ENCODE measurements at places on chromosomes 12 and 14.

GRCh38 chr12:1527789-1528188 lies 66.6 kb downstream of the FBXL14 start:
- no peak for DNase-seq

DNA sequence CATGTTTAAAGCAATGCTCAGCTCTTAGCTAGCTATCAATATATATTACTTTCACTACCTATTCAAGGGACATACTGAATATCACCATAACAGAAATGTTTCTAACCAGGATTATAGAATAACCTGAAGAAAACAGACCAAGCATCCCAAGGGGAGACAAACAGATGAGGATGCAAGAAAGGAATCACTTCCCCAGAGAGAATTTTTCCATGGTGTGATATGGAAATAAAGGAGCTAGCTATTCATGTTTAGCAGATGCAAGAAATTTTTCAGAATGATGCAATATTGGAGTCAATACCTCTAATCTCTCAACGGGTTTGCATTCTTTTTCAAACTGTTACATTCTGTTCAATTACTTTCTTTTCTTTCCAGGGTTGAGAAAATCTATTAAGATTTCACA lies 538.9 kb upstream of the FLRT2 start:
- DNase-seq, result no peak

- DNase-seq, result no peak
These were observed 19.1 kb upstream of the DHRS7 start for GRCh38 chr14:60184146-60184904.

DNA sequence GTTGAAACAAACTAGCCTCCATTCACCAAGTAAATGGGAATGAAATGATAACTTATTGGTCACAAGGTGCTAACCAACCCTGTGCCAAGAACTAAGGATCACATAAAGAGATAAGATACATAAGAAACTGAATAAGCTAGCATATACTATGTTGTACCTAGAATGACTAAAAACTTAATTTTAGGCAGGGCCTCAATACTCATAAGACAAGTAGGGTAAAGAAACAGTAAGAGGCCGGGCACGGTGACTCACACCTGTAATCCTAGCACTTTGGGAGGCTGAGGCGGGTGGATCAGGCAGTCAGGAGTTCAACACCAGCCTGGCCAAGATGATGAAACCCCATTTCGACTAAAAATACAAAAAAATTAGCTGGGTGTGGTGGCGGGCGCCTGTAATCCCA lies 17.7 kb downstream of the GDF11 start:
- no peak for DNase-seq

- DNase-seq, result no peak
These were observed 1512.4 kb upstream of the FLRT2 start for GRCh38 chr14:84017495-84017894.

- DNase-seq, result no peak
These were observed 7.3 kb downstream of the GPR68 start for GRCh38 chr14:91237219-91237618.

GRCh38 chr12:31346267-31346666 lies 20.3 kb upstream of the SINHCAF start:
- no peak for DNase-seq

DNA sequence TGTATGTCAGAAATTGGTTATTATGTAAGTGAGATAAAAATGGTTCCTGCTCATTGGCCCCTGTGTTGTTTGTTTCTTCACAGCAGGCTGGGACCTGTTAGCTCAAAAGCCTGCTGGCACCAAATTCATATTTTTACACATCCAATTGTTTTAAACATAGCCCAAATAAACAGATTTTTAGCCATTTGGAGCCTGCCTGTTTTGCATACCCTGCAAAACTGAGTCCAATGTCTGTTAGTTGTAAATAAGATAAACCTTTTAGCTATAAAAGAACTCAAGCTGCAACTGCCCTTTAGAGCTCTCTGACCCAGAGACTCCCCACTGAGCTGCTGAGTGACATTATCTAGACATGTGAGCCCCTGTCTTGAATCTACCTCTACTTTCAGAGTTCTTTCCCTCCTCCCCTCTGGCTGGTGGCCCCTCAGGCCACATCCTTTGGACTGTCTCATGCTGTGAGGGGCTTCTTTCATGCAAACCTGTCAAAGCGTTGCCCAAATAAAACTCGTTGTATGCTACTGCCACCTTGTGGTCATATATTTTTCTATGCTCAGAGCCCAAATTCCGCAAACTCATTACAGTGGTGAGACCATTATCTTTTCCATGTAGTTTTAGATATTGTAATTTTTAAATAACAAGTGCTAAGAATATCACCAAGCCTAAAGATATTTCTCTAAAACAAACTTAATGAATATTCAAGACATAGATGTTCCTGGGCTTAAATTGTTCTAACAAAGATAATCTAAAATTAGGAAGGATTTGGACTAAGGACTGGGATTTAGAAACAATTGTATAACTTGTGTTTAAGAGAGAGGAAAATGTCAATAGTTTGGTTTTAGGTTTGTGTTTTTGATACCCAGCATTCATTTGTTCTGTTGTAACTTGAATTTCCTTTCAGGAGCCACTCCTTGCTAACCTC lies 337.9 kb downstream of the AACS start:
- peak; percentile 71 for DNase-seq

DNA sequence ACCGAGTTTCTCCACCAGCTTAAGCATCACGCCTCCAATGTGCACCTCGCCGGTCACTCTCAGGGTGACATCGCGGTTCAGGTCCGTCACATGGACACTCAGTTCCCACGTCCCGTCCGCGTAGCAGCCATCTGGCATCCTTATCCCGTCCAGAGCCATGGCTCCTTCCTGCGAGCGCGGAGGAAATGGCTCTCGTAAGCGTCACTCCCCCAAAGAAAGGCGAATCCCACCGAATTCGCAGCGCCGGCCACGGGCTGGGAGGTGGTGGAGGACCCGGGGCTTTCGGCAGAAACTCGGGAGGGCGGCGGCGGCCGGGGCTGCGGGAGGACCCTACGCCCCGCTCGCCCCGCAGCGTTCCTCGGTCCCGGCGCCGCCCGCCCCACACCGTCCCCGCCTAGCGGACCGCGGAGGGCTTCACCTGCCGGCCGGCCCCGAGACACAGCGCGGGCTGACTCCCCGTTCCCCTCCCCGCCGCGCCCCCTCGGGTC lies 396 bp downstream of the FERMT2 start:
- no peak for DNase-seq

DNA sequence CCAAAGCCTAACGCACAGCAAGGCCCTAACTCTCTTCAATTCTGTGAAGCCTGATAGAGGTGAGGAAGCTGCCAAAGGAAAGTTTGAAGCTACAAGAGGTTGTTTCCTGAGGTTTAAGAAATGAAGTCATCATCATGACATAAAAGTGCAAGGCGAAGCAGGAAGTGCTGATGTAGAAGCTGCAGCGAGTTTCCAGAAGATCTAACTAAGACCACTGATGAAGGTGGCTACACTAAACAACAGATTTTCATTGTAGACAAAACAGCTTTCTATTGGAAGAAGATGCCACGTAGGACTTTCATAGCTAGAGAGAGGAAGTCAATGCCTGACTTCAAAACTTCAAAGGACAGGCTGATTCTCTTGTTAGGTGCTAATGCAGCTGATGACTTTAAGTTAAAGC lies 385.6 kb upstream of the OR4E1 start:
- no peak for DNase-seq

DNA sequence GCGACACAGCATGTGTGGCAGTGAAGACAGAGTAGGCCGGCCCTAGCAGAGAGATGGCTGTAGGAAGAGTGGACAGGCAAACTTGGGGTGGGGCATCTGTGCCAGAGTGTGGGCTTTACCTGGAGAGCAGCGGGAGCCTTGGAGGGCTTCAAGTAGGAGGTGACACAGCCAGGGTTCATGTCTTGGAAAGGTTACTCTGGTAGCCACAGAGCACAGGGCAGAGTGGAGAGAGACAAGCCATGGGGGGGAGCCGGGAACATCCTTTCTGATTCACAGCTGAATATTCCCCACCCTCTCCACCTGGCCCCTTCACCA lies 53.5 kb upstream of the DIO3 start:
- DNase-seq, result peak; percentile 39

DNA sequence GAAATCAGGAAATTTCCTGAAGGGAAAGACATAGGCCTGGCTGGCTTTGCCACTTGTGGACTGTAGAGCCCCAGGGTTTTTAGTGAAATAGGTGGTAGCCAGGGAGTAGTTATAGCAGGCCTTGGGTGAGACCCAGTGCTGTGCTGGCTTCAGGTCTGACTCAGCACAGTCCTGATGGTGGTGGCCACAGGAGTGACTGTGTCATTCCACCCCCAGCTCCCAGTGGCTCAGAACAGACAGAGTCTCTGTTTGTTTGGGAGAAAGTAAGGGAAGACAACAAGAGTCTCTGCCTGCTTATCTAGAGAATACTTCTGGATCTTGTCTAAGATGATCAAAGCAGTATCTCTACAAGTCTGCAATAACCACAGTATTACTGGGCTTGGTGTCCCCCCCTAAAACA lies 27.5 kb upstream of the OR6J1 start:
- DNase-seq, result no peak

DNA sequence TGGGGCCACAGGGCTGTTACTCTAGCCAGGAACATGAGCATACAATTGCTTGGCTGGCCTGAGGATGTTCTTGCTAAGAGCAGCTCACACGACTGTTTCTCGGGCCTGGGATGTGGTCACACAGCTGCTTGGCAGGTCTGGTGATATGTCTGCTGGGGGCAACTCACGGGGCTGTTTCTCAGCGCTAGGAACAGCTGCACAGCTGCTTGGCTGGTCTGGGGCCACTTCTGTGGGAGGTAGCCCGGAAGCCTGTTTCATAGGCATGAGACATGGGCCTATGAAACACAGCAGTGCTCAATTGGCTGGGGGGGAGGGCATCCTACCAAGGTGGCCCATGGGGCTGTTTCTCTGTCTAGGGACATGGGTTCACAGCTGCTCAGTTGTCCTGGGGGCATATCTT lies 73.4 kb upstream of the DDHD1 start:
- no peak for DNase-seq

DNA sequence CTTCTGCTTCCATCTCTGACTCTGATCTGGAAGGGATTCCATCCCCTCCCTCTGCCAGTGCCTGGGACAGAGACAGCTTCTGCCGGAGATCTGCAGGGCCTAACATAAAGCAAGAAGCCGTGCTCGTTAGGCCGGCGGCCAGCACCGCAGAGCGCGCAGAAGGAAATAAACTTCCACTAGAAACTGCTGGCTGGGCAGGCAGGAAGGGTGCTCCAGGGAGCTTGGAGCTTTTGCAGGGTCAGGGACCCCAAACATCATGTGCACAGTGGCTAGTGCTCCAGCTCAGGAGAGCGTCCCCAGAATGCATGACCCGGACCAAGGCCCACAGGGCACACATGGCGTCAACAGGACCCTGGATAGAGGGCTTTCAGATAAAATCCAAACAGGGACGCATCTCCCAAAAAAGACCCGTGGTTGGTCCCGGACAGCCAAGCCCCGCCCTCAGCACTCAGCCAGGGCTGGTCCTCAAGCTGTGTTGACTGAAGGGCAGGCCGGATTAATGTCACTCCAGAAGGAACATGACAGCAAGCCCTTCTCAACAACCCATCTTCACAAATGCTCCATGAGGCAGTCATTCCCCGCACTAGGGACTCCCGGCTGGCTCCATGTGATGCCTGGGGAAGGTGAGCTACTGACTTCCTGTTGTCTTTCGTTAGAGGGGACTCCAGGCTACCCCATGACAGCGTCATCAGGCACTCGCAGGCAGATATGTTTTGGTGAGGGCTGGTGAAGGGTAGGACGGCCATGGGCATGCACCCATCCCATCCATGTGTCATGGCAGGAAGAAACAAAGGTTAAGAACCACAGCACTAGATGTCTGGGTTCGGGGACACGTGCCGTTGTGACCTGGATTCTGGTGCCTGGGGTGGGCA lies 121.5 kb downstream of the CALM1 start:
- no peak for DNase-seq

- DNase-seq, result no peak
These were observed 11.5 kb upstream of the KRT5 start for GRCh38 chr12:52531566-52532300.

- no peak for DNase-seq
These were observed 107.9 kb upstream of the GZMB start for GRCh38 chr14:24741871-24742270.

GRCh38 chr12:54014377-54015017 lies 5.7 kb downstream of the HOXC8 start:
- DNase-seq, result no peak

DNA sequence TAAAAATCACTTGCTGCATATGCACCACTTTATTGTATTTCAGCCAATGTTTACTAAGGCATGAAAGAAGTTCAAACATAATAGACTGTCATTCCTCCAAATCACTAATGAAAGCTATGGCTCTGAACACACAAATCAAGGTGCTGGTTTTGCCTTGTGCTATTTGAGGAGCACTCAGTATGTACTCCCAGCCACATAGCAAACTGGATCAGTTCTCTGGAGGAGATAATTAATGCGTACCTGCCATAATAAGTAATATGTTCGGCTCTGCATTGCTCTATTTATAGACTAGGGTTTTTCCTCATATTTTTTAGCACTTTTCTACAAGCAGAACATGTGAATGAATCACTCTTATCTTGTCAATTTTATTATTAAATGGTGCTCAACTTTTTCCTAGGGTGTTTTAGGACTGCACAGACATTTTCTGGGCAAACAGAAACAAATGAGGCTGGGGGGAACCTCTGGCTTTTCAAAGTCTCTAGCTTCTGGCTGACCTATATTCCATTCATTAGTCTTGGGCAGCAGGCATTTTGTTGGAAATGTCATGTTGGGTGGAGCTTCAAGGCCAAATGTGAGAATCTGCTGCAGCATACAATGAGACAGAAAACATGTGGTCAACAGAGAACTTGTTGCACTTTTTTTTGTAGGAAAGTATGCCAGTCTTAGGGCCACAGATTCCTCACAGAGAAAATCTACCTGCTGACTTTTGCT lies 88.4 kb downstream of the GRIP1 start:
- no peak for DNase-seq

DNA sequence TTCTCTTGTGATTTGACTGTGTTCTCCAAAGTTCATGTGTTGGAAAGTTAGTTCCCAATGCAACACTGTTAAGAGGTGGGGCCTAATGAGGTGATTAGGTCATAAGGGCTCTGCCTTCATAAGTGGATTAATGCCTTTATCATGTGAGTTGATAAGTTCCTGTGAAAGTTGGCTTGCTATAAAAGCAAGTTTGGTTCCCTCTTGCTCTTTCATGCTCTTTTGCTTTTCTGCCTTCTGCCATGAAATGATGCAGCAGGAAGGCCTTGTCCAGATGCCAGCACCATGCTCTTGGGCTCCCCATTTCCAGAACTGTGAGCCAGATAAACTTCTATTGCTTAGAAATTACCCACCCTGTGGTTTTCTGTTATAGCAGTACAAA lies 41.9 kb downstream of the SLC16A7 start:
- DNase-seq, result no peak

- DNase-seq, result no peak
These were observed 290.5 kb downstream of the TMEM132D start for GRCh38 chr12:129613314-129613713.
